Glomerular endothelial cell (primary cell): ENCODE measurements at places on chromosomes 13 and 19. TPM values are rescaled to one million over a fixed set of nuclear protein-coding genes. Genes with fewer than 3 reads are reported as not detected.

The KIR3DL1 gene
- total RNA-seq, result not detected in 2 replicates

The DPF1 gene
- 1.0 and 1.5 TPM in 2 replicates for total RNA-seq

The CLASRP gene
- total RNA-seq, result 42.7 and 43.3 TPM in 2 replicates

The ZNF225 gene
- 2.4 and 3.2 TPM in 2 replicates for total RNA-seq

The FBXW9 gene
- total RNA-seq, result 8.0 and 12.1 TPM in 2 replicates
